ENCODE measurements at places on chromosomes 16 and 17.

DNA sequence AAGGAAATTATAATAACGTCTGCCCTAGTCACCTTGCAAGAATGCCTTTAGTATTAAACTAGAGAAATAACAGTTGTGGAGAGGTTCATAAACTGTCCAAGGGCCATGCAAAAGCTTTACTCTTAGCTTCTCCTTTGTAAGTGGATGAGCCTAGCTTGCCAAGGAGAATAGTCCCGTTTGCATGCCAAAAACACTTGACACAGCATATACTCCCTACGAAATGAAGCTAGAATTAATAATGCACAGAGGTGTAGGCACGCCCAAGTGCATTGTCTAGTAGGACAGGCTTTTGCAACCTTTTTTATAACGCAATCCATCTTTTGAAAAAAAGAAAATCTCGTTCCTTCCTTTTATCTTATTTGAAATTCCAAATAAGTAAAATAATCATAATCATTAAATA is 12.8 kb upstream of the CDRT4 start:
- DNase-seq: no peak

- peak; percentile 54 for DNase-seq
These were observed 3.4 kb downstream of the MYO18A start for GRCh38 chr17:29176558-29177351.

DNA sequence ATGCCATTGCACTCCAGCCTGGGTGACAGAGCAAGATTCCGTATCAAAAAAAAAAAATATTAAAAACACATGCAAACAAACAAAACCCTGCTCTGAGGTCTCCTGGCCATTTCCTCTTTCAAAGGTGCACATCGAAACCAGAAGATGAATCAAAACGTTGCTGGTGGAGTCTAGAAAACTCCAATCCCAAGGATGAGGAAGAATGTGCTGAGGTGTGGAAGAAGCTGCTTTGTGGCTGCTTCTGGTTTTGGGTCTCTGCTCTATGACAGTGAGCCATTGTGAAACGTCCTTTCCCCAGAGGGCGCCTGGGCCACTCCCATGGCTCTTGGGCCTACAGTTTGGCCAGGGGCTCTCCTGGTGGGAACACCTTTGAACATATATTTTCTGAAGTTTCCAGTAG is 112.6 kb downstream of the IRF8 start:
- DNase-seq: no peak

DNA sequence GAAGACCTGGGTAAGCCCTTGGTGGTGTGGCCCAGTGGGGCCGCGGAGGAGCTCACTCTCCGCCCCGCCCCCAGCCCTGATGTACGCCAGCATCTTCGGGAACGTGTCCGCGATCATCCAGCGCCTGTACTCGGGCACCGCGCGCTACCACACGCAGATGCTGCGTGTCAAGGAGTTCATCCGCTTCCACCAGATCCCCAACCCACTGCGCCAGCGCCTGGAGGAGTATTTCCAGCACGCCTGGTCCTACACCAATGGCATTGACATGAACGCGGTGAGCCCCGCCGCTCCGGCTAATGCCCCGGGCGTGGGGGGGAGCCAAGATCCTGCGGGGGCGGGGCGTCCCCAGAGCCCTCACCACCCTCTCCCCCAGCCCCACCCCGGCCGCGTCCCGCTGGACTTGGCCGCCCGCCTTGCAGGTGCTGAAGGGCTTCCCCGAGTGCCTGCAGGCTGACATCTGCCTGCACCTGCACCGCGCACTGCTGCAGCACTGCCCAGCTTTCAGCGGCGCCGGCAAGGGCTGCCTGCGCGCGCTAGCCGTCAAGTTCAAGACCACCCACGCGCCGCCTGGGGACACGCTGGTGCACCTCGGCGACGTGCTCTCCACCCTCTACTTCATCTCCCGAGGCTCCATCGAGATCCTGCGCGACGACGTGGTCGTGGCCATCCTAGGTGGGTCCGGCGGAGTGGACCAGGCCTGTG is 12.1 kb upstream of the DCAF7 start:
- peak; percentile 63 for DNase-seq

GRCh38 chr17:58153671-58154070 is 5.5 kb downstream of the OR4D1 start:
- DNase-seq: no peak

- DNase-seq: no peak
These were observed 5.4 kb downstream of the HEATR3 start for GRCh38 chr16:50071075-50071671.

DNA sequence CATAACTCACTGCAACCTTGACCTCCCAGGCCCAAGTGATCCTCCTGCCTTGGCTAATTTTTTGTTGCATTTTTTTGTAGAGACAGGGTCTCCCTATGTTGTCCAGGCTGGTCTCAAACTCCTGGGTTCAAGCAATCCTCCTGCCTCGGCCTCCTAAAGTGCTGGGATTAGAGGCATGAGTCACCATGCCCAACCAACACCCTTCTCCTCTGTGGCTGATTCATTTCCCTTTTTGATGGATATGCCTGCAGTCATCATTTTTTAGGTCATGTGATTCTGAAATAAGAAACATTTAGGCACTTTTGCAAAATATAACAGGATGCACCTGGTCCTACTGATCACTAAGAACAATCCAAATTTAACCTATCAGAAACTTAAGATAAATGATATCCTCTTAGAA is 44.0 kb upstream of the YPEL2 start:
- DNase-seq: no peak

DNA sequence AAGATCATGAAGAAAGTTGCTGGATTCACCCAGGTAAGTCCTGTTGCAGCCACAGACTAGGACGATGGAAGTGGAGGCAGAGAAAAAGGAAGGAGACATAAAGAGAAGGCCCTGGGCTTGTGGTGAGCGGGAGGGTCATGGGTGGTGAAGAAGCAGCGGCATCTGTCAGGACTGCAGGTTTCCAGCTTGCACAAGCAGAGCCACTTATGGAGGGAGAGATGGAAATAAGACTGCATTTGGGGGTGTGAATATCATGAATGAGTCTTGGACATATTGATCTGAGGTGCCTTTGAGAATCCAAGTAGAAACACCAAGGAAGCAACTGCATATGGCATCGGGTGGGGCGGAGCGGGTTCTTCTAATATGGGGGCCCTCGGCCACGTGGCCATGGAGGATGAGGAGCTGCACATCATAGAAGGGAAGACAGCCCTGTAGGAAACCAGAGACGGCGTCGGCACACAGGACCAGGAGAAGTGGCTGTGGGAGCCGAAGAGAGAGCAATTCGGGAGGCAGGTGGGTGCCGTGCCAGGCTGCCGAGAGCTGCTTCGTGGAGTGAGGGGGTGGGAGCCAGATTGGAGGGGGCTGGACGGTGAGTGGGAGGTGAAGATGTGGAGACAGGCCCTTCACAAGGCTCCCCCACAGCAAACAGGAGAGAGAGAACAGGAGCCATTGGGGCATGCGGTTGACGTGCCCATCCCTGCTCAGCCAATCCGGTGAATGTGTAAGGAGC is 243.5 kb downstream of the GSG1L start:
- DNase-seq: no peak

GRCh38 chr16:81740169-81740568 is 38.9 kb upstream of the PLCG2 start:
- no peak for DNase-seq

GRCh38 chr17:35766903-35767510 is 6.3 kb downstream of the C17orf50 start:
- peak; percentile 55 for DNase-seq

DNA sequence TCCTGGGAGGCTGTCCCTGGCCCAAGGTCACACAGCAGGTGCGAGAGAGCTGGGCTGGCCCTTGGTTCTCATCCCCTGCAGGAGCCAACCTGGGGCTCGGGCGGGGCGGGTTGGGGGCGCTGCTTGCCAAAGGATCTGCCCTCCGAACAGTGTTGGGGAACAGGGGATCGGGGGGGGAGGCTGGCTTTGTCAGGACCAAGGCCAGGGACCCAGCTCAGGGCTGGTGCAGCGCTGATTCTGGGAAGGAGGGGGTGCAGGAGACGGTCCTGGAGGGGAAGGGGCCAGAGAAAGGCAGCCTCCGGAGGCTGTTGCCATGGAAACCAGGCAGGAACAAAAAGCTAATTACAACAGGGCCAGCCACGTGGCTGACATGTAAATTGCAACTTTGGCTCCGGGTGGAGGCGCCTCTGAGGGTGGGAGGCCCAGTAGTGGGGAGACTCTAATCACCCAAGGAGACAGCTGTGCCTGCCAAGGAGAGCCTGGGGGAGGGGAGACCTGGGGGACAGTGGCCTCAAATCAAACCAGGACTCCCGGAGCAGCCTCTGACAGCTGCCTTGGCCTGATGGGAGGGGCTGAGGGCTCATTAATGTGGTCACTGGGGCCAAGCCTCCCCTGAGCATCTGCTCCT is 1.3 kb downstream of the TUBB3 start:
- peak; percentile 94 for DNase-seq

GRCh38 chr16:74561626-74562025 is 45.3 kb downstream of the GLG1 start:
- DNase-seq: no peak

DNA sequence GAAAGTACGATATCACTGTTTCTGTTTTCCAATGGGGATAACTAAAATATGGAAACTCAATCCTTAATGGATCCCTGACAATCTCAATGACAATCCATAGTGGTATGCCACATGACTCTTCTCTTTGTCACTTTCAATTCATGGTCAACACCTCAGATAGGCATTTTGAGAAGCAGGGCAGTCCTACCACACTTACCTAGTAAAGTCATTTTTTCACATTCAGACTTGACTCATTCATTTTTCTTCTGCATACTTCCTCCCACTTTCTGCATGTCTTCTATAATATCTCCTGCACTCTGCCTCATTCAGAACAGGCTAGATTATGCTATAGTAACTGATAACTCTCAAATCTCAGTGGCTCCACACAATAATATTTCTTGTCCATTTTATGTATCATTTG is 117.5 kb downstream of the FTO start:
- no peak for DNase-seq

DNA sequence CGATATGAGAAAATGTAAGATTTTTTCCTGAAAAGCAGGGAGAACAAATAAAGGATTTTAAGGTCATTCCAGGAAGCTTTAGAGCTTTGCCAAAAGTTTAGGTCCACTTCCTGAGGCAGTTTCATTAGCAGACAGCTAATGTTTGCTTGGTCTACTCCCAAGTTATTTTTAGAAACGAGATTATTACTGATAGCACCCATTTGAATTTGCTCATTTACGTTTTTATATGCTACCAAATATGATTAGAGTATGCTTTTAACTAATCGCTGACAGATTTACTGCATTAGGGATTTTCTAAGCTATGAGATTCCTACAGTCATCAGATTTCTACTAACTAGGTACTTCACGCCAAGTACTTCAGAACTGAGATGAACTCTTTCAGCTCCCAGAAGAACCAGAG is 98.1 kb downstream of the WNT3 start:
- DNase-seq: no peak

GRCh38 chr17:41932816-41933389 is 2.5 kb downstream of the ODAD4 start:
- DNase-seq: no peak

- no peak for DNase-seq
These were observed 18.1 kb upstream of the MAF start for GRCh38 chr16:79618692-79619050.

GRCh38 chr17:55694286-55694910 is 28.3 kb downstream of the TMEM100 start:
- no peak for DNase-seq

- no peak for DNase-seq
These were observed 2.4 kb upstream of the MTSS2 start for GRCh38 chr16:70688246-70688742.

DNA sequence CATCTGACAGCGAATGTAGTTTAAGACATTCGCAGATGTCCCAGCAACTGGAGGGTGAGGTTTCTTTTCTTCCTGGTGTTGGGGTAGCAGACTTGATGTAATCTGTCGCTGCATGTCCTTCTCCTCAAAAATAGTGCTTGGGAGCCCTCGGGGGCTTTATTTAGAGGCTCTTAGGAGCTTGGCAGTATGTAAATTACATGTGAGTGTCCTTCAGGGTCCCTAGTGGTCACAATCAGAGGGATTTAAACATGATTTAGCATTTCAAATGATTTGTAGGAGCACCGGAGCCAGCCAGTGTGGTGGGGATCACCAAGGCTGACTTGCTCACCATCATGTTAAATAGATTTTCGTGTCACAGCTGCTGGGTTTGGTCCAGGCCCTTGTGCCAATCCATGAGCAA is 8.8 kb upstream of the SALL1 start:
- DNase-seq: no peak

- no peak for DNase-seq
These were observed 59.9 kb upstream of the GRIN2A start for GRCh38 chr16:10242097-10242496.

- DNase-seq: no peak
These were observed 15.4 kb downstream of the FBXO31 start for GRCh38 chr16:87368029-87368770.

DNA sequence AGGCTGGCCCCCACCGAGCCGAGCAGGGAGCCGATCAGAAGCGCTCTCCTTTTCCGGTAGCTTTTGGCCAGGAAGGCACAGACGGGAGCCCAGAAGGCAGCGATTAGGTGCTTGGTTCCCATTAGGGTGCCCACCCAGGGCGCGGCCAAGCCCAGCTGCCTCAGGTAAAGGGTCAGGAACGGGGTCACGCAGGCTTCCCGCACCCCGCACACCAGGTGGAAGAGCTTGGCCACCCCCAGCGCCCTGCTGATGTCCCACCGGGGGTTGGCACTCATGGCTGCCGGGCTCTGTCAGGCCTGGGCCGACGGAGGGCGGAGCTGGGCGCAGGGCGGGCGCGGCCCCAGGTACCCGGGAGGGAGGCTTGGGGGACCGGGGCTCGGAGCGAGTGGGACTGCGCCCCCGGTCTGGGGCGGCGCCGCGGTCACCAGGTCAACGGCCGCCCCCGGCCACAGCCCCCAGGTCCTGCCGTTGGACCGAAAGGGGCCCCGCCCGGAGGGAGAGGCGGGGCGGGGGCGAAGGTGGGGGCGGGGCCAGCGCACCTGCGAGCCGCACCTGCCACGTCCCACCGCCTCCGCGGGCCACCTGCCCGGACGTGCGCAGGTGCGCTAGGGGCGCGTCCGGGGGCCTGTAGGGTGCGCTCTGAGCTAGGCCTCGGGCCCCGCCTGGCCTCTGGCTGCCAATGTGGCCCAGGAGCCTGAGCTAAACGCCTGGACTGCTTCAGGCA is at the start of gene MFSD6L:
TSS of gene MFSD6L (minus strand) at position 520 of the 724 bp plus-strand sequence. CDS start at position 275, 245 bp downstream.
- peak; percentile 15 for DNase-seq

DNA sequence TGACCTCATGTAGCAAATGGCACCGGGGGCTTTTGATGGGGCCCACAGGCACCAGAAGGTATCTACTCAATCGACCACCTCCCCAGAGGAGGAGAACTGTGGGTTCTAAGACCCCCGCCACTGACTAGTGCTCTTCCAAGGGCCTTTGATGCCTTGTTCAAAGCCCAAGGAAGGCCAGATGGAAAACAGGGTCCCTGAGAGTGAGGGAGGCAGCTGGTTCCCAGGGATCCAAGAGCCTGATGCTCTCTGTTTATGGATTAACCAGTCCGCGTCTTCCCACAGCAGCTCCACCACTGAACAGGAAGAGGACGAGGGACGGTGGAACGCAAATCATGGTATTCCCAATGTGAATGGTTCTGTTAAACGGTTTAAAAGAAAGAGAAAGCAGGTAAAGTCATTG is 7.6 kb downstream of the PHB1 start:
- DNase-seq: no peak

GRCh38 chr17:29643817-29644160 is 21.1 kb upstream of the CORO6 start:
- DNase-seq: no peak

DNA sequence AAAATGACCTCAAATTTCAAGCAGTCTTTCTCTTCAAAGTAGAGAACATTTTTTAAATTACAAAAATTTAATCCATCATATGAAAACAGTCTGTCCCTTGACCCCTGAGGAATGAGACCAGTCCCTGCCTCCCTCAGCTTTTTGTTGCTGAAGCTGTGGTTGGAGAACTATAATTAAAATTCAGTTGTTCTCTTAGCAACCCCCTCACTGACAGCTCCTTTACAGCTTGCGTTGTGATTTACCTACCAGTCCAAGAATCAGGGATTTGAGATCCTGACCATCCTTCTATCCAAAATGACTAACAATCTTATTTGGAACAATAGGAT is 29.8 kb downstream of the LYRM1 start:
- DNase-seq: no peak
